ENCODE measurements at places on chromosomes 4 and X.

GRCh38 chr4:167424341-167425256 lies 190.3 kb upstream of the SPOCK3 start:
- no peak for DNase-seq

DNA sequence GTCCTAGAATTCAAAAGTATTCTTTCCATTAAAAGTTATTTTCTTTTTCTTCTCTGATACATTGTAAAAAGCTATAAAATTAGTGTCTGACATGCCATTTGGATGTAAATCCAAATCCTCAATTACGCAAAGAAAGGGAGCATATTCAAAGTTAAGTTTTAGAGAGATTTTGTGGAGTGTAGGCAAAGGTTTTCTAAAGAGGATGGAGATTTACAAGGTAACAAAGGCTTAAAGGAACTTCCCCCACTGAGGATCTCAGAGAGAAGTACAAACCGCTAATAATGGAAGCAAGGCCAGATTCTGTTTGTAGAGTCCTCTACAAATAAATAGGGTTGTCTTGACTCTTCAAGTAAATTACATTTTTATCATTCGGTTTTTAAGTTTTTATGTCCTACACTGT lies 91.0 kb upstream of the MAPK10 start:
- DNase-seq: no peak

GRCh38 chr4:81148576-81148975 lies 66.4 kb downstream of the PRKG2 start:
- no peak for DNase-seq

- DNase-seq: no peak
Observed at GRCh38 chrX:71917621-71918343, 7.1 kb downstream of the NHSL2 start.

GRCh38 chr4:52968691-52969090 lies 106.6 kb downstream of the RASL11B start:
- no peak for DNase-seq

DNA sequence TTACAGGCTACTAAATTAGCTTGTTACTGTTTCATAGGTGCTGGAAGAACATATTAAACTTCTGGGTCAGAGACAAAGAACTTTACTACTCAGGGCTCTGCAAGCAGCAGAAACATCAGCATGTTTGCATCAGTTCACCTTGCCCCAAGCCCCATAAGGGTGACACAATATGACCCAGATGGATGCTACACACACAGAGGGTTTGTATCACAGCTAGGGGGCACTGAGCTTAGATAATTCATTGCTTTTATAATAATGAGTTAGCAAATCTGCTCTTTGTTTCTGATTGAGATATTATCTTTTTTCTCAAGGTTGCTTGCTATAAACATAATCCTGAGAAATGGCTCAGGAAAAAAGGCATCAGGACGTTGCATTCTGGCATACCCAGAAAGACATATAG lies 4.8 kb upstream of the SYNPO2 start:
- DNase-seq: no peak

GRCh38 chr4:102268355-102268754 lies 76.9 kb downstream of the SLC39A8 start:
- DNase-seq: no peak

DNA sequence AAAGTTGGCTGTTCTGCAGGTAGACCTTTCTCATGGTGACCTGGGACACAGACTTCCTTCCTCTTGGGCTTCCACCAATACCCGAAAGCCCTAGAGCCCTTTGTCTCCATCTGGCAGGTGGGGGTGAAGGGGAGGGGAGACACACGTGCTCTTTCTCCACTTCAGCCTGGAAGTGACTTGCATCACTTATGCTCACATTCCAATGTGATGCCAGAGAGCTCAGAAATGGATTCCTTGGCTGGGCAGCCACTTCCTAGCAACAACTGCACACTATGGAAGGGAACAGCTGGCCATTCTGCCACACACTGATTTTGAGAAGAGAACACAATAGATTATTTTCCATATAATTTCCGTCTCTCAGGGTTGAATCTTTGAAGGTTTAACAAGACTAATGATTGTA lies 36.3 kb downstream of the C4orf51 start:
- no peak for DNase-seq

DNA sequence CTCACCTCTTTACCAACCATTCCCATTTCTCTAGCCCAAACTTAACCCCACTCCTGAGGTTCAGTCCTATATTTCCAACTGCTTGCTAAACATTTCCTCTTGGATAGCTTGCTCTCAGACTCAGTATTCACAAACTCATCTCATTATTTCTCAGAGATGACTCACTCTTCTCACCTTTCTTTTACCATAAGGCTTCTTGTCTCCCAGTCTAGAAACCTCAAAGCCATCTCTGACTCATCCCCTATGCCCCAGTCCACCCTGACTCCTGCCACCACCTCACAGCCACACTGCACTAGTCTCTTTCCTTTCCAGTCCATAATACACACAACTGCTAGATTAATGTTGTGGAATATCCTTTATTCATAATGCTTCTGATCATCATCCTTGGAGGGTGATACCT lies 4.8 kb downstream of the FRMPD3 start:
- DNase-seq: no peak

- no peak for DNase-seq
Observed at GRCh38 chr4:109432203-109432602, 1.4 kb upstream of the SEC24B start.

- no peak for DNase-seq
Observed at GRCh38 chr4:44532851-44533250, 84.2 kb upstream of the KCTD8 start.

DNA sequence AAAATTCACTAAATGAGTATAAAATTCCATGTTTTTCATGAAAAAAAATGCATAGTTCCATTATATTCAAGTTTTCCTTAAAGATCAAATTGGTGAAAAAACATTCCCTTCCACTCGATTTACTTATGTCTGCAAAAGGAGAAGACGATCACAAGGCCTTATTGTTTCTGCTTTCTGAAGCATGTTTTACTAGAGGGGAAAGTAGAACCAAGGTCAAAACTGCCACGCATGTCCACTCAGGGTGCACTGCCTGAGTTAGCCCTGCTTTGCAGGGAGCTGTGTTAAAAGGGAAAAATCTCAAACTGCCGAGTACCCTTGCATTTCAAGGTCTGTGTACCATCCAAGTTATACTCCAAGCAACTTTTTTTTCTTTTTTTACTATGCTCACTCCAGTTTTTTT lies 57.2 kb downstream of the TRAPPC11 start:
- no peak for DNase-seq

DNA sequence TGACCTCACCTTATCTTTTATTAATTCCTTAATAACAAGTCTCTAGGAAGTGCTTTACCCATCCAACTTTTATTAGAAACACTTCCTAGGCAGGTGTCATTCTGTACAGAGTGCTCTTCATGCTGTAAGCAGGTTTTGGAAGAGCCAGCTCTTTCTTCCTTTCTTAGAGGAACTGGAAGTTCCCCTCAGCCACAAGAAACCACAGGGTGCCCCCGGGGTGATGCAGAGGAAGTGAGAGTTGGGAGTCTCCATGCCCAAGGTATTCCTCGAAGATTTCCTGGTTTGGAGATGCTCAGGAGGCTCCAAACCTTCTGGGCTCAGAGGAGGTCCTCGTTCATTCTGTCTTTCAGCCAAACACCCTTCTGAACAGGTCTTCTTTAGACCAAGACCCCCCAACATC lies 83.8 kb downstream of the EGF start:
- DNase-seq: no peak

DNA sequence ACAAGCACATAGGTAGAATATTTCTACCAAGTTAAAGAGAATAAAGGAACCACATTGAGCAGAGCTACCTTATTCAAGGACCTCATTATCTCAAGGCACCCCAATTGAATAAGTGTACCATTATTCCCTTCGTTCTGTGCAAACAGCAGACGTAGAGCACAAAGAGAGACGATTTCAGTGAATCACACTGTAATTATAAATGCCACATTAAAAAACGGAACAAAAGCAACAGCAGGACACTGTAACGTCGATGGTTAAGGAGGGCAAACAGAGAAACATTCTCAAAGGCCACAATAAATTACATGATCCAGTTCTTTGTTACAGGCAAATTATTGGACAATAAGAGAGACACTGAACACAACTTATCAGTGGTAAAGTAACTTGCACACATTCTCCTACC lies 644.1 kb upstream of the TENM3 start:
- DNase-seq: no peak

DNA sequence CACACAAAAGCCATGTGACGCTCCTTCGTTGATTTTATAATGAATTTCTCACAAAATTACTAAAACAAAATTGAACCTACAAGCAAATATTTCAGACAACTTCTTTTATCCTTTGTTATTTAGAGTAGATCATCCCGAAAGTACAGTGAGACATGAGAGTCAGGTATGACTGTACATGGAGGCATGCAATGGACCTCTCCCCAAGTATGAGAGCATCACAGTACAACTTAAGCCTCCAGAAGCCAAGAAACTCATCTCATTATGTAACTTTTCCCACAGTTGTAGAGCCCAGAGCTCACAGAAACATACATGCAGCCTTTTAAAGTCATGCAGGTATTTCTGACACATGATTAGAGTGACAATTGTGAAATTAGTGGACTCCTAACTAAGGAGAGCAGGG lies 167.7 kb downstream of the PAPSS1 start:
- no peak for DNase-seq

DNA sequence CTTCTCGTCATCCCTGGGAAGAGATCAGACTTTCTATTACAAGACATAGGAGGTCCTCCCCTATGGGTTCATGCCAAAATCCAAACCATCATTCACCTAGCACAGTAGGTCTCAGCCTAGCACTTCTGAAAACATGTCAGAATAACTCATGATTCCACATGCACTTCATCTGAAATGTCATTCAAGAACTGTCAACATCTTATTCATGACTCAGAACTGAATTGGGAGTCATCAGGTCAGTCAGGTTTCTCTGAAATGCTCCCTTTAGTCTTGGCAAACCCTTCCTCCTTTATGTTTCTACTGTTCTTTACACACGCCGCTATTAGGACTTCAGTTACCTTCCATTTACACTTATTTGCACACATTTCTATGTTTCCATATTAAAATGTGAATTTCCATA lies 67.2 kb downstream of the ANTXR2 start:
- DNase-seq: no peak

- no peak for DNase-seq
Observed at GRCh38 chrX:125198546-125198945, 121.1 kb upstream of the TEX13C start.

DNA sequence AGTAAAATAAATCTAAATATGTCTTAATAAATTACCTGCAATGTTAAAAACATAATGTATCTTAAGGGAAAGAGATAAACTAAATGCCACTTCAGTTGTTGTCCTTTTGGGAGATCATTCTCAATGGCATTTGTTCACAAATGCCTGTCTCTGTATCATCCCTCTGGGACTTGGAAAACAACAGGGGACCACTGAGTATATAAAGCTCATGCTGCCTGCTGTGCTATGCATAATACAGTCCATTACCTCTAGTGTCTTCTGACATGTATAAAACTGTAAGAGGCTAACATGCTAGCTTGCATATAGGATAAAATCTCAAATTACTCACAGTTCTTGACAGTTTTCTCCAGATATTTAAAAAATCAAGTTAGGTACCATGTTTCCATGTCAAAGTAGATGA lies 503.9 kb downstream of the PDHA2 start:
- DNase-seq: no peak

DNA sequence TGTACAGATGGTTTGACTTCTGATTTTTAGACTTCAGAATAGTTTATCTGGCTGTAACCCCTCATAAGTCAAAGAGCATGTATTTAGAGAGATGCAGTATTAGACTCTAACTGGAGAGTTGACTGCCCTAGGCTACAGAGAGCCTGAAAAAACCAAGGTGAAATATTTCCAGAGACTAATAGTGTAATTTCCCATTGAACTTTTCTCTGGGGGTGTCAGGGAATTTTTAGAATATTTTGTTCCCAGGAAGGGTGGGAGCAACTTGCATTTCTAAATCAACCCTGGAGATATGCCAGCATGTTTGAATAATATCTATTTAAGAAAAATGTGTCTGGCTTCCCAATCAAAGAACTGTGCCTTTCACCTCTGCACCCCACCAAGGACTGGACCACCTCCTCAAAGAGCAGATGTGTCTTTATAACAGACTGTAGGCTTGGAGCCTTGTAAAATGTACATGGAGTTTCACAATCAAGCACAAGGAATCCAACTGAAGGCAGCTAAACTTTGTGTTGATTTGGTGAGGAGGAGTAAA lies 2.0 kb downstream of the ANXA3 start:
- DNase-seq: no peak

DNA sequence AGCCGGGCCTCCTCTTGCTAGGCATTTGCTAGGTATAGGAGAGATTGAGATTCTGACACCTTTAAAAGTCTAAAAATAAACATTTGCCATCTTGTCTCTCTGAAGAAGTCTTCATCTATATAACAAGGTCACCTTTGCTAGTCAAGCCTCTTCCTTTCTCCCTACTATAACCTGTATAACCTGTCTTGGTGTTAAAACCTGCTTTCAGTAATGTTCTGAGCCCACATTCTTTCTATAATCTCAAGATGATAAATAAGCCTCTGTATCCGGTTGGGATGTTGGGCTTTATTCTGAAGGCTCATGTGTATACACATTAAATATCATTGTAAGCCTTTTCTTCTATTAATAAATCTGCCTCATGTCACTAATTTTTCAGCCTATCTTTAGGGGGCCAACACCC lies 10.2 kb downstream of the ASIC5 start:
- no peak for DNase-seq

DNA sequence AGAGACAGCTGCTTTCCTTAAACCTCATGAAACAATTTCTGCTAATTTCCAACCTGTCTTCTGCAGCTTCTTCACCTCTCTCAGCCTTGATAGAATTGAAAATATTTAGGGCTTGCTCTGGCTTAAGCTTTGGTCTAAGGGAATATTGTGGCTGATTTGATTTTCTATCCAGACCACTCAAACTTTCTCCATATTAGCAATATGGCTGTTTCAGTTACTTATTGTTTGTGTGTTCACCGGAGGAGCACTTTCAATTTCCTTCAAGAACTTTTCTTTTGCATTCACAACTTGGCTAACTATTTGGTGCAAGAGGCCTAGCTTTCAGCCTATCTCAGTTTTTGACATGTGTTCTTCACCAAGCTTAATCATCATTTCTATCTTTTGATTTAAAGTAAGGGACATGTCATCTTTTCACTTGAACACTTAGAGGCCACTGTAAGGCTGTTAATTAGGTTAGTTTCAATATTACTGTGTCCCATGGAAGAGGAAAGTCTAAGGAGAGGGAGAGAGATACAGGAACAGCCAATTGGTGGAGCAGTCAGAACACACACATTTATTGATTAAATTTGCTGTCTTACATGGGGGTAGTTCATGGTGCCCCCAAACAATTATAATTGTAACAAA lies 213.2 kb downstream of the RASL11B start:
- no peak for DNase-seq

DNA sequence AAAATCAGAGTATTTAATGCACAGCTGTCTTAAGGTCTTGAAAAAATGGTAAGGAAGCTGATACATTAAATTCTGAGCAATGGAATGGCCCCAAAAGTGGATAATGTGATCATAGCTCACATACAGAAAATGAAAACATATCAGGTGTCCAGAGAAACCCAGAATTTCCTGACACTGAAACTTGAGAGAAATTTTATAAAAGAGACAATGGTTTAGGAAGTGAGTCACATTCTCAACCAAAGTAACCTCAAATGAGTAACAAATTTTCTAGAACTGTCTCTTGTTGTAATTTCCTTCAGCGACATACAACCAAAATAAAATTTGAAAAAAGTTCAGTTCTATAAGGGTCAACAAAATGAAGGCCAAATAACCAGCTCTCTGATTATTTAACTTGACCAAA lies 37.4 kb upstream of the PACRGL start:
- no peak for DNase-seq

Data from HEK293T (cell line).